Naive thymus-derived CD8-positive, alpha-beta T cell (primary cell): ENCODE measurements at places on chromosomes 16 and 17.

DNA sequence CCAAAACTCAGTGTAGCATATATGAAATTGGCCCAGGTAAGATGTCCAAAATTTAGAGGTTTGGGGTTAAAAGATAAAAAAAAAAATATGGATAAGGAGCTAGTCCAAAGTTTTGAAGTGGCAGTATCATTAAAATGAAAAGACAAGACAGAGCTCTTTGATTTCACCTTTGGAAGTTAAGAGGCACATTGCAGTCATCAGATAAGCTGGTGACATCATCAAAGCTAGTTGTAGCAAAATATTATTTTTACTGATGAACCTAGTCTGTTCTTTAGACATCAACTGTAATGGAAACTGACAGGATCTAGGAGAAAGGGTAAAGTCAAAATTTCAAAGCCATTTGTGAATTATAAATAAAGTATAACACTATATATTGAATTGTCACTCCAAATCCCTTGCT, 603.7 kb upstream of the CDH8 start:
- no peak for DNase-seq

- DNase-seq = no peak
Measured at GRCh38 chr16:81293909-81294802, 20.6 kb upstream of the GAN start.

GRCh38 chr17:2309338-2310154, 5.8 kb downstream of the SRR start:
- DNase-seq = no peak

DNA sequence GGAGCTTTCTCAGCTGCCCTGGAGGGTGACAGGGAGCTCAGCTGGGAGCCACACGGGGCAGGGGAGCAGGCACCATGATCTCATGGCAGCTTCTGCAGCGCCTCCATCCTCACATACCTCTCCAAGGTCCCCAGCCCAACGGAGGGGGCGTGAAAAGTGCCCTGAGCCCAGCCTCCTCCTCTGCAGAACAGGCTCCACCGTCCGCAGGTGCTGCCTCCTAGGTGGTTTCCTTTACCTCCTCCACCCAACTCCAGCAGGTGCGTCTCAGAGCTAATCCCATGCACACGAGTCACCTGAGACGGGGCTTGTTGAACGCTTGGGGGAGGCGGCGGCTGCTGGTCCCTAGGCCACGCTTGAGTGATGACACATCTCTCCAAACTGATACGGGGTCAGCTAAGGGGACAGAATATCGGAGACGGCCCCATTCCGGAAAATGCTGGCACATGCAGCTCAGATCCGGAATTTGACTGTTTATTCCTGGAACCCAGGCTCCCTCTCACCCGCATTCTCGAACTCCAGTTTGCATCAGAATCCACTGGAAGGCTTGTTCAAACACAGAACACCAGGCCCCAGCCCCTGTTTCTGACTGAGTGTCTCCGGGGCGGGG, 387 bp upstream of the SLC38A8 start:
- DNase-seq = no peak
